Vagina (tissue), 2 donors: ENCODE measurements at places on chromosomes 6 and 20. TPM values are rescaled to one million over a fixed set of nuclear protein-coding genes. Genes with fewer than 3 reads are reported as not detected.
A peak's percentile ranks its signal among the peaks of the same experiment; 100 is the strongest.

CD24 gene
- total RNA-seq, result 86.9 TPM

GRCh38 chr20:12762725-12763124 lies 246.0 kb upstream of the SPTLC3 start:
- no peak for DNase-seq

ERVFRD-1 gene
- 0.25 TPM for total RNA-seq

GRCh38 chr20:7765221-7765620 lies 175.0 kb downstream of the HAO1 start:
- DNase-seq, result no peak

DNA sequence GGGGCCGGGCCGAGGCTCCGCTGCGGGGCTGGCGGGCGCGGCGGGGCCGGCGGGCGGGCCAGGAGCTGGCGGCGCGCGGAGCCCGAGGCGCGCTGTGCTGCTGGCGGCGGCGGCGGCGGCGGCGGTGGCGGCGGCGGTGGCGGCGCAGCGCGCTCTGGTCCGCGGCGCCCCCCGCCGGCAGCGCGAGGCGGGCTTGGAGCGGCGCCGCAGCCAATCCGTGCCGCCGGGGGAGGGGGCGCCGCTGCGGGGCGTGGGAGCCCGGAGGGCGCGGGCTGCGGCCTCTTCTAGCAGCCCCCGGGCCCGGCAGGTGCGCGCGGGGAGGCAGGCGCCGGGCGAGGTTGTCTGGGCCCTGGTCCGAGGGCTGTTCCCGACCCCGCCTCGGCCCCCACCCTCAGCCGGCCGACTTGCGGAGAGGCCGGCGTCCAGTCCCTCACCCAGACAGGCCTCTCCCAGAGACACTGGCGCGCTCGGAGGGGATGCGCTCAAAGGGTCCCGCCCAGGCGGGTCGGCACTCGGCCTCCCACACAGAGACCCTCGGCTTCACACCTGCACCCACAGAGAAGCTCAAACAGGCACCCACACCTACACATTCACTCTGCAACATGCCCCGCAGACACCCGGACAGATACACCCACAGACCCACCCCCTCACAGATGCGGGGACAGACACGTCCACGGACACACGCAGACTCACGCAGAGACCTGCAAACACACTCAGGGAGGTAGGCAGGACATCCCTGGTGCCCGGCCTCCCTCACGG lies at the start of gene RIMS4:
Gene RIMS4, minus strand, starts transcription at position 156 of the 759 bp plus-strand sequence. CDS start 275 bp downstream, outside the sequence.
- no peak for DNase-seq

GRCh38 chr6:12546410-12547002 lies 170.1 kb upstream of the PHACTR1 start:
- no peak for DNase-seq

DNA sequence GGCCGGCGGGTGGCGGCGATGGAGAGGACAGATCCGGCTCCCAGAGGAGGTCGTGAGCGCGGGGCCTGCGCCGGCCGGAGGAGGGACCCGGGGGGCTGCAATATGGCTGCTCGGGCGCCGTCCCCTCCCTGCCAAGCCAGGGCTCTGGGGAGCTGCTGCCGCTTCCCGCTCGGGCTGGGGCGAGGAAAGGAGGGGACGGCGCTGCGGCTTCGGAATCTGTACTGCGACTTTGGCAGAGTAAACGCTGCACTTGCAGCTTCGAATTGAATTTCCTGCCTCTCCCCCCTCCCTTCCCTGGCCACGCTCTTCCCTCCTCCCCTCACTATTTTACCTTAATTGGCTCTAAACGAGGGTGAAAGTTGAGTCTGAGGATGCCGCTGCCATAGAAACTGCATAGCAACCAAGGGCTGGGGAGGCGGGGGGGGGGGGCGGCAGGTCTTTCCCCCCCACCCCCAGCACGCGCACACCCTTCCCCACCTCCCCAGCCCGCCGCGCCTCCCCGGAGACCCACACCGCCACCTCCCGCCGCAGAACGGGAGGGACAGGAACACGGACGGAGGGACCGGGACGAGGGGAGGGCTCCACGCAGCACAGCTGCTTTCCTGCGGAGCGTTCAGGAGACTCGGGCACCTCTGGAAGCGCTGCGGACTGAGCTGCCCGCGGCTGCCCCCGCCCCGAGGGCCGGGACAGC lies 93.9 kb downstream of the RNASET2 start:
- no peak for DNase-seq

DNA sequence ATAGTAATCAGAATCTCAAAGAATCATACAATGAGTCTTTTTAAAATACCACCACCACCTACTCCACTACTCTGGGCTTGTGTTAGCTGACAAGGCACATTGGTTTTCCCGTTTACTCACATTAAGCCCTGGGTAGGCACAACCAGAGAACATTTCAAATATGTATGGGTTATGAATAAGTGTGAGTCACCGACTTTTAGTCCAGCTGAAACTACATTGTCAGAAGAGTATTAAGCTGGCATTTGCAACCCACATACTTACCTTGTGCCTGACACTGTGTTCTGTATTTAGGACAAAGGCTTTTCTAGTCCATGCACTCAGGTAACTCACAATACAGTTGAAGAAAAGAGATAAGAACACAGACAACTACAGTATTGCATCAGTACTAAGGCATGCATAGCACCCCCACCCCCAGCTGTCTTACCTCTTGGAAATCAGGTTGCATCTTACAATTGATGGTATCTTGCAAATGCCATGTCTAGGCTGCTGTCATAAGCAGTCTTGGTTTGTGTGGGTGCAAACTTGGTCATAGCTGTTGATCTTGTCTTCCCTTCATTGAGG lies 40.3 kb upstream of the AHI1 start:
- no peak for DNase-seq

- DNase-seq, result no peak
These were observed 44.2 kb upstream of the MAP3K7 start for GRCh38 chr6:90631046-90631445.

NNAT gene
- total RNA-seq, result 8.3 TPM

DNA sequence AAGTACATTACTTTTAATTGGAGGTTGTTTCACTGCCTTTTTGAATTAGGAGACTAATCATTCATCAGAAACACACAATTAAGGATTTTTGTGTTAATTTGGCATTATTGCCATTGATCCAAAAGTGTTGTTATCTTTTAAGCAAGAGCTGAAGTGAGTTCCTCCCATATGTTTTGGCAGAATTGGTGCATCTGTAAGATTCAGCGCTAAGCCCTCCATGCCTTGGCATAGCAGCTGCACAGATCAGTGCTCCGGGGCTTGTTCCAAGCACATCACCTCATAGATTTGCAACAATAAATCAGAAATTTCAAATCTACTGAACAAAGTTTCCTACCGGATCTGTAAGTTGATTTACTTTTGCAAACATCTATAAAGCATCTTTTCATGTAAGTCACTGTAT lies 106.8 kb upstream of the PHACTR1 start:
- no peak for DNase-seq

DNA sequence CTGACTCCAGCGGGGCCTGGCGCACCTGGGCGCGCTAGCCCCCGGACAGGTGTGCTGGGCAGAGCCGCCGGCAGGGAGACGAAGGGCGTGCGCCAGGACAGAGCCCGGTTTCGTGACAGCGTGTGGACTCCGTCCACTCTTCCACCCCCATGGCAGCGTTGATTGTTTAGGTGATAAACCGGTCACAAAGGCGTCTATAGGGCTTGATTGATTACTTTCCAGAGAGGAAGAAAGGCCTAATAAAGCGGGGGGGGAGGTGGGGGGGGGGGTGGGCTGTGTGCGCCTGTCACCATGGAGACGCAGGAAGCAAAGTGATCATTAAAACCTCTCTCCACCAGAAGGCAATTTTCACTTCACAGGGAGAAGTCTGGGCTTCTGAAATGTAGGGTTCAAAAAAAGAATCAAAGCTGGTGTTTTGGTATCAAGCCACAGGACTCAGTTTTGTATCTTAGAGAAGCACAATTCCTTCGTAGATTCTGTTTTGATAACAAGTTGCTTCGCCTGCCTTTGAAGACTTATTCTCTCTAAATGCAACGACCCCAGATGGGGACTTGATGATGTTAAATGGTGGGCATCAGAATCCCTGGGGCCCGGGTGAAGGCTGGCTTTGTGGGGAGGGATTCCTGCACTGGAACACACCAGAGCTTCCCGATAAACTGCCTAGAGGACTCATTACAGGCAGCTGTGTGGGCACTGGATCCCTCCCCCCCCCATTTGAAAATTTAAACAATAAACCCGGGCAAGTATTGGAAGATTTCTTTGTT lies 1.4 kb downstream of the PHACTR3 start:
- DNase-seq, result no peak

DNA sequence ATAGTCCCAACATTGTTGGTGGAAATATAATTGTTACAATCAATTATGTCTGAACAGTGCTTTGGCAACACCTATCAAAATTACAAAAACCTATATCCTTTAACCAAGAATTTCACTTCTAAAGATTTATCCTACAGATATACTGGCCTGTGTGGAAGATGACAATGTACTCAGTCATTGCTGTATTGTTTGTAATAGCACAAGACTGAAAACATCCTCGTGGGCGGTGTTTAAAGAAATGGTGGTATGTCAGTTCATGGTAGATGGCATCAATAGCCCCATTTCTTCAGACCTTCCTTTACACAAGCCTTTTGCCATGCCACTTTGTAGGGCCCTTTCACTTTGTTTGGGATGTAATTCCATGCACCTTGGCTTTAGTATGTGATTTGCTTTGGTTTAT lies 9.8 kb upstream of the TPBG start:
- DNase-seq, result no peak

STK35 gene
- 11.5 TPM for total RNA-seq

DNA sequence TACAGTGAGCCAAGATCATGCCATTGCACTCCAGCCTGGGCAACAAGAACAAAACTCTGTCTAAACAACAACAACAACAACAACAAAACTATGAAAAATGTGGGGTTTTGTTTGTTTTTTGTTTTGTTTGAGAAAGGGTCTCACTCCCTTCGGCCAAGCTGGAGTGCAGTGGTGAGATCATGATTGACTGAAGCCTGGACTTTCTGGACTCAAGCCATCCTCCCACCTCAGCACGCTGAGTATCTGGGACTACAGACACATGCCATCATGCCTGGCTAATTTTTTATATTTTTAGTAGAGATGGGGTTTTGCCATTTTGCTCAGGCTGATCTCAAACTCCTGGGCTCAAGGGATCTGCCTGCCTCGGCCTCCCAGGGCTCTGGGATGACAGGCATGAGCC lies 2.8 kb upstream of the MYLIP start:
- DNase-seq, result no peak

- no peak for DNase-seq
These were observed 35.1 kb upstream of the IRAK1BP1 start for GRCh38 chr6:78832091-78832808.

DOK5 gene
- 2.5 TPM for total RNA-seq

DNA sequence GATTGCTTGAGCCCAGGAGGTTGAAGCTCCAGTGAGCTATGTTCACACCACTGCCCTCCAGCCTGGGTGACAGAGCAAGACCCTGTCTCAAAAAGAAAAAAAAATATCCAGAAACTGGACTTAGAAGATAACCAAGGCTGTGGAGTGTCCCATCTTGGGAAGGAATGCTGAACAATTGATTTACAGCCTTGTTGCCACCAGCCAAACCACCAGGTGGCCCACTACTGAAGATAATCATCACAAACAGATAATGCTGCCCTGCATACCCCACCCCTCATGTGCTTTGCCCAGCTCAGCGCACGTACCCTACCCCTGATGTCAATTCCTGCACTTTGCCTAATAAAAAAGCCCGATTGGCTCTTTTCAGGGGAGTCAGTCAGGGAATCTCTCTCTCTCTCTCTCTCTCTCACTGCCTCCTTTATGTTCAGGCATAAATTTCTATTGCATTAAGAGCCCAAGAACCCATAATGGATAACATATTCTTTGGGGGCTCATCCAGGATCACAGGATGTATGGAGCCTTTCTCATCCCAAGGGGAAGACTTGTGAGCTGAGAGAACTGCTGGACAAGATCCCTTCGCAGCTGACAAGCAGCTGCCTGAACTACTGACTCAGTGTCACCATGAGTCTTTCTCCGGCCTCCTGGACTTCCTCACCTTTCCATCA lies 166.4 kb downstream of the CD24 start:
- no peak for DNase-seq

DNA sequence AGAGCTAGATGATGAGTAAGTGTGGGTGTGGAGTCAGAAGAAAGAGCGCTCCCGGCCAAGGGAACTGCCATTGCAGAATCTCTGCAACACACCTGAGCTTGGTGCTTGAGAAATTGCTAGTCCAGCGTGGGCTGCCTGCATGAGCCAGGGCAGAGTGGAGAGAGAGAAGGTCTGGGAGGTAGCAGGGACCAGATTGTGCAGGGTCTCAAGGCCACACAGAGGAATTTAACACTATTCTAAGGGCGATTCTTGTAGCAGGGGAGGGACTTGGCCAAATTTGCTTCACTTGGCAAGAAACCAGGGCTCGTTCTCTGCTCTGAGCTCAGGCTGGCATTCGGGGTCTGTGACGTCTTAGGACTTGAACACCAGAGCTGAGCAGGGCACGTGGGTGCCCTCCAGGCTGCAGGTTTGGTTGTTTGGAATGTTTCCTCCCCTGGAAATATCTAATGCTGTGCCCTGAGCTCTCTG lies 53.5 kb downstream of the BCAS4 start:
- no peak for DNase-seq

GRCh38 chr6:33316603-33317418 lies 733 bp downstream of the ZBTB22 start:
- DNase-seq, result no peak

- DNase-seq, result peak; percentile 98
These were observed 118.1 kb downstream of the CEBPB start for GRCh38 chr20:50308513-50309279.

DNA sequence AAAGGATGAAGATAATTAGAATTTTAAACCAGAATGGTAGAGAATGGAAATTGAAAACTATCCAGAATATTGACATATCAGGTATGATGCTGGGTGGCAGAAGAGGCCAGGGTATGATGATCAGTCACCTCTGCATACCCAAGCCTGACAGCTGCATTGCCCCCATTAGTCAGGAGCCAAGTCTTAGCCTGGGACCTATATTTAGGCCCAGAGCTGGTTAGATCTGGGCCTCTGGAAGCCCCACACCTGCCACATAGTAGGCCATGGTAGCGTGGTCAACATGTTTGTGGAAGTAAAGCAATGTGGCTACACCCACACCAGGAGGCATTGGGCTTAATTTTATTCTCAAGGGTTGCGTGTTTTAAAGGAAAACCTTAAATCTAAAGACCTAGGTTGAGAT lies 32.1 kb upstream of the CALHM6 start:
- DNase-seq, result no peak

PGK2 gene
- total RNA-seq, result not detected

BLTP3A gene
- 10.1 TPM for total RNA-seq

GRCh38 chr20:49916146-49917002 lies 1.0 kb upstream of the SPATA2 start:
- no peak for DNase-seq

SNAI1 gene
- total RNA-seq, result 19.9 TPM

- no peak for DNase-seq
These were observed 12.8 kb downstream of the STK4 start for GRCh38 chr20:44979090-44979621.
